ENCODE measurements at places on chromosomes 2 and 18. TPM values are rescaled to one million over a fixed set of nuclear protein-coding genes. Genes with fewer than 3 reads are reported as not detected.

- no peak overlapping the region for H3K4me3 ChIP-seq
- no peak for DNase-seq
- no peaks in the 10 kb centered on the region for H3K4me1 ChIP-seq
- H3K27me3 ChIP-seq, result peaks cover 95% of the 10 kb centered on the region
Measured at GRCh38 chr18:37285825-37286224, 279.8 kb downstream of the CELF4 start.

GRCh38 chr18:10038268-10038667 lies 124.5 kb downstream of the VAPA start:
- H3K27me3 ChIP-seq, result no peaks in the 10 kb centered on the region
- peaks cover 18% of the 10 kb centered on the region for H3K4me1 ChIP-seq
- no peaks in the 10 kb centered on the region for H3K36me3 ChIP-seq

DNA sequence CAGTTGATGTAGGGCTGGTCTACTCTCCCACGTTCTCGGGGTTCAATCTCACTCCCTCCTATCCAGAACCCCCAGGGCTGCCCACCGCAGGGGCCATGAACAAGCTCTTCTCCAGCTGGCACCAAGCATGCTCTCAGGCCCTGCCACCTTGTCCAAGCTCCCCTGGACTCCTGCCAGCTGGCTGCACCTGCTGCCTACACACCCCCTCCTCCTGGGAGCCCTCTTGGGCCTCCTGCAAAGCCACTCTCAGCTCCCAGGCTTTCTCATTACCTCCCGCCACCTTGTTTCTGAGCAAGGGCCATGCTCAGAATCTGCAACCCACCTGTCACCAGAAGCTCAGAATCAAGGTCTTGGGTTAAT lies 56.0 kb downstream of the HDAC4 start:
- no peak for DNase-seq
- no peaks in the 10 kb centered on the region for H3K36me3 ChIP-seq
- H3K4me1 ChIP-seq, result no peaks in the 10 kb centered on the region
- no peak overlapping the region for H3K4me3 ChIP-seq
- H3K27me3 ChIP-seq, result no peaks in the 10 kb centered on the region

GRCh38 chr2:41879235-41879916 lies 168.4 kb upstream of the PKDCC start:
- no peaks in the 10 kb centered on the region for H3K27me3 ChIP-seq
- H3K36me3 ChIP-seq, result no peaks in the 10 kb centered on the region
- H3K27ac ChIP-seq, result no peak overlapping the region
- DNase-seq, result no peak

- no peaks in the 10 kb centered on the region for H3K36me3 ChIP-seq
- H3K27ac ChIP-seq, result peak overlapping the region; percentile 37
- H3K27me3 ChIP-seq, result no peaks in the 10 kb centered on the region
- DNase-seq, result peak; percentile 20
- no peak overlapping the region for H3K4me3 ChIP-seq
Measured at GRCh38 chr2:186307871-186308270, 178.2 kb upstream of the ZC3H15 start.

DNA sequence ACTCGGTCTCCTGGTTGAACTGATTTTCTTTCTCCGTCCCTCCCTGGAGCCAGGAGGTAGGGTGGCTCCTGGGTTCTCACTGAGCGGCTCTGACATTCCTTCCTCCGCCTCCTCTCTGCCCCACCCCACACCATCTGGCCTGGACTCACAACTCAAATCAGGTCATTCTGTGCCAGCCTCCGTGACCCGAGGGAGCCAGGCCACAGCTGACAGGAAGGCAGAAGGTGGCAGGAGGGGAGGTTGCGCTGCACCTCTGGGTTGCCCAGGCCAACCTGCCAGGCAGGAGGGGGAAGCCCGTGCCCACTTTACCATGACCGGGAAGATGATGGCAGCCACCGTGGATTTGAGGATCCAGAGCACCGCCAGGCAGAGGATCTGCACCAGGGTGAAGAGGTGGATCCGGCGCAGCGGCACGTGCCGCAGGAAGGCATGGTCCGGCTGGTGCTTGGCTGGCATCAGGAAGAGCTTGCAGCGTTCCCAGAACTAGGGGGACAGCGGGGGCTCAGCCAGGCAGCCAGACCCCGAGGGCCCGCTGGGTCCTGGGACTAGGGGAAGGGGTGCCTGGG lies 28.3 kb downstream of the MTHFD2 start:
- peak overlapping the region; percentile 16 for H3K27ac ChIP-seq
- H3K4me3 ChIP-seq, result no peak overlapping the region
- DNase-seq, result no peak

The CTNNA2 gene
- not detected for total RNA-seq

GRCh38 chr2:199663157-199663556 lies 187.8 kb downstream of the FTCDNL1 start:
- H3K36me3 ChIP-seq, result no peaks in the 10 kb centered on the region
- H3K4me1 ChIP-seq, result no peaks in the 10 kb centered on the region
- no peaks in the 10 kb centered on the region for H3K27me3 ChIP-seq
- no peak for DNase-seq

The IRS1 gene
- total RNA-seq, result 34.4 TPM

DNA sequence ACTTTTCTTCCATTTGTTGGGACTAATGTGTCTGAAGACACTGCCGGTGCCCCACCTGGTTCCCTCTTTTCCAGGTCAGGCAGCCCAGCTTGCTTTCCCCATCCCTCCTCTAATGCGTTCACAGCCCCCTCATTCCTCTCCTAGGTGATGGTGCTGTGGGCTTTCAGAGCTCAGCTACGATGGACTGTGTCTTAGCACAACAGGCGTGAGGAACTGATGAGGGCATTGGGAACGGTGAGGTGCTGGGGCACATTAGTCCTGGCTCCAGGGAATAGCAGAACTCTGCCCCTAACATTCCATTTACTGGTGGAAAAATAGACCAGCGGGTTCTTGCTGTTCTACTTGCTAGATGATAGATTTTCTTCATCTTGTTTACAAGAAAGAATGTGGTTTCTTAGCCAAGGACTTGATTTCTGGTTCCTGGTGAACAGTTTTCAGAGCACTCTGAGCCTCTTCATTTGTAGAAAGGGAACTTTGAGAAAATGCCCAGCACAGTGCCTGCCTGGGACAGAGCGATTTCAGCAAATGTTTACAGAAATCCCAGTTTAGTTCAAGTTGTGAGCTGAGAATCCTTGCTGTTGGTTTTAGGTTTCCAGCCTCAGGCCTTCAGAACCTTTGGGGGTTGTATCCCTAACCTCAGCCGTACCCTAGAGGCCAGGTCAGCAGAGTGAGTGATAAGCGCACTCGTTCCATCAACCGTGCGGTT lies 42.5 kb downstream of the LDLRAD4 start:
- no peak overlapping the region for H3K4me3 ChIP-seq
- DNase-seq, result no peak
- H3K36me3 ChIP-seq, result no peaks in the 10 kb centered on the region
- H3K4me1 ChIP-seq, result peaks cover 9% of the 10 kb centered on the region
- H3K27me3 ChIP-seq, result peaks cover 64% of the 10 kb centered on the region

GRCh38 chr18:1541478-1541877 lies 636.8 kb downstream of the ADCYAP1 start:
- H3K36me3 ChIP-seq, result no peaks in the 10 kb centered on the region
- DNase-seq, result no peak
- H3K4me3 ChIP-seq, result no peak overlapping the region
- H3K27me3 ChIP-seq, result no peaks in the 10 kb centered on the region
- H3K27ac ChIP-seq, result no peak overlapping the region
- H3K4me1 ChIP-seq, result no peaks in the 10 kb centered on the region
